ENCODE measurements at places on chromosomes 1 and 21. TPM values are rescaled to one million over a fixed set of nuclear protein-coding genes. Genes with fewer than 3 reads are reported as not detected.

The C1QC gene
- not detected for total RNA-seq

The KRTAP13-2 gene
- total RNA-seq, result not detected

The RGS5 gene
- total RNA-seq, result 0.54 TPM

The ERICH3 gene
- not detected for total RNA-seq

The KPRP gene
- not detected for total RNA-seq

The UBIAD1 gene
- total RNA-seq, result 8.8 TPM

Measured in mammary microvascular endothelial cell (primary cell).